ENCODE measurements at places on chromosomes 13 and 19.

DNA sequence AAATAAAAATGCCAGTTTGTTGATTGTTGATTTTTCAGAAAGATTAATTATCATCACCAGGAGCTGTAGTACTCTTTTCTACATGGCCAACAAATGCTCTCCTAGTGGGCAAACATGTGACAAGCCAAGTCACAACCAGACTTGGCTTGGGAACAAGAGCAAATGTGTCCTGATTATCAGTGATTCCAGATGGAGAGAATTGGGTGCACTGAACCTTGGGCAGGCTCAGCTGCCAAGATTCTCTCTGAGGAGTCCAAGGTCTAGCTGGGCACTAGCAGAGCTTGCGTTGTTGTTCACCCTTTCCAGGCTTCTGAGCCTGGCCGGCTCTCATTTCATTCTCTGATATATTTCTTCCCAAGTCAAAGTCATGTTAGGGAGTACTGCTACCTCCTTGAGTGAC lies 27.3 kb upstream of the GPI start:
- DNase-seq: no peak

DNA sequence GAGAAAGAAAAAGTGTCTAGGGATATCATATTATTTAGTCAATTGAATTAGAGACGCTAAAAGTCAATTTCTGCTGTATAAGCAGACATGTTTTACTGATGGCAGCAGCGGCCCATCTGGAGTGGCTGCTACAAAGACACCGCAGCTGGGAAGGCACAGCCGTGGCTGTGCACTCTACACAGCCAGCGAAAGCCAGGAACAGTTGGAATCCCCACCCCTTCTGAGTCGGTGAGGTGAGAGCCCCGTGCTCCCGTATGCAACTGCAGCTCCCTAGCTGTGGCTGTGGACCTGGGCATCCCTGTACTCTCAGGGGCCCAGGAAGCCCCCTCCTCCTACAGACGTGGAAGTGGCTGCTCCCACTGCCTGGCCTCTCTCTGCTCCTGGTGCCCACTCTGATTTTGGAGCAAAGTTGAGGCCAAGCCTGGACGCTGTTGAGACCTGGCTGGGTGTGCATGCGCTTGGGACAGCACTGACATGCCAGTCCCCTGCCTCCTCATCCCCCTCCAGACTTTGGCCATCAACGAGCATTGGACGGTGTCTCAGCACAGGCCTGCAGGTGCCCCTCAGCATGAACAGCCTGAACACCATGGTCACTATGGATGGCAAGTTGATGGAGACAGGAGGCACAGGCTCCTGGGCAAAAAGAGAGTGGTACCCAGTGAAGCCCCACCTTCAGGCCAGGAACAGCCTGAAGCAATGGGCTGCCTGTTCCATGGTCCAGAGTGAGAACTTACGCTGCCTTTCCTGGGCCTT lies 944.0 kb upstream of the MIR17HG start:
- DNase-seq: no peak

DNA sequence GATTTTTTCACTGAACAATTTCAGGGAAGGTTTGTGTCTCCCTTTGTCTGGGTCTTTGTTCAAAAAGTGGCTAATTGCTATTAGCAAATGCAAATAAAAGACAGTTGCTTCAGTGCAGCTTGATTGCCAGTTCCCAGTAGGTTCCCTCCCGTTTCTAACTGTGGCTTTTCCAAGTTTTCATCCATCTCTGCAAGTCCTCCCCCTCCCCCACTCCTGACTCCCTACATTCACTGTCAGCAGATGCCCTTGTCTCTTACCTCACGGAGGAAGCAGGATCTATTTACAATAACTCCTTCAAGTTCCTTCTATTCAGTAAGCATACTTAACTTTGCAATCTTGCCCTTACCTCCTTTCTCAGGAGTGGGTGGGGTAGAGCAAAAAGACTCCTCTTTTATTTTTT lies 55.4 kb upstream of the SCEL start:
- DNase-seq: no peak

DNA sequence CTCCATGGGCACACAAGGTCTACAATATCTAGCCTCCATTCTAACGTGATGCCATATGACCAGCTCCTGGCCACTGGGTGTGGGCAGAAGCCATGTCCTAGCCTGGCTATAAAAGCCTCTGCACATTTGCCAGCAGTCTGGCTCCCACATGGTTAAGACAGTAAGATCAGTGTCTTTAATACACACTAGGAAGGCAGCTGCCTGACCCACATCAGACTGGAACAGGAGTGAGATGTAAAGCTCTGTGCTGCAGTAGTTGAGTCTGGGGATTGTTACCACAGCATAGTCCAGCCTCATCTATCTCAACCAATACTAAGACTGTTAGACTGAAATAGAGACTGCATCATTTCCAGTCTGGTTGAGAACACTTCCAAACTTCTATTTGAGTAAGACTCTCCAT lies 533.1 kb downstream of the IRS2 start:
- no peak for DNase-seq

GRCh38 chr19:29397748-29398147 lies 128.0 kb upstream of the VSTM2B start:
- no peak for DNase-seq

DNA sequence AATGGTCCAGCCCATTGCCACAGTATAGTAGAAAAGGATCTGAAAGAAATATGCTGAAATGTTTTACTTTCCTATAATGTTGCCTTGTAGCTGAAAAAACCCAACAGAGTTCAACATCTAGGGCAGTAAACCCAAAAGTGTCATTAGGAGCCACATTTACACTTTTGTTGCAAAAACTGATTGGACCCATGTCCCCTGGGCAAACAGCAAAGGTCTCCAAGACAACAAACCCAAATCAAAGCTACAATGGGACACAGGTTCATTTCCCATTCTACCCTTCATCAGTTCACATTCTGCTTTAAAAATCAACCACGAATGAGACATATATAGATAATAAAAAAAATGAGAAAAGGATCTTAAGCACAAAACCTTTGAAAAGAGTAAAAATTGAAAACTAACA lies 744.8 kb downstream of the PCDH17 start:
- DNase-seq: no peak

GRCh38 chr13:48383384-48383783 lies 29.5 kb downstream of the LPAR6 start:
- no peak for DNase-seq

GRCh38 chr13:99572131-99572530 lies 70.9 kb downstream of the TM9SF2 start:
- DNase-seq: no peak

DNA sequence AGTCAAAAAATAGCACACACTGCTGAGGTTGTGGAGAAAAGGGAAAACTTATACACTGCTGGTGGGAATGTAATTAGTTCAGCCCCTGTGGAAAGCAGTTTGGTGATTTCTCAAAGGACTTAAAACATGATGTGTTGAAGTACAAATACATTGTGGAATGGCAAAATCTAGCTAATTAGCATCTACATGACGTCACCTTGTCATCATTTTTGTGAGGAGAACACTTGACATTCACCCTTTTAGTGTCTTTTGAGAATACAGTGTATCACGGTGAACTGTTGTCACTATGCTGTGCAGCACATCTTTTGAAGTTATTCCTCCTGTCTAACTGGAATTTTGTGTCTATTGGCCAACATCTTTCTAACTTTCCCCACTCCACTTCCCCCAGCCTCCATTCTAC lies 5.6 kb downstream of the OR7A10 start:
- DNase-seq: no peak

Data from neural crest cell (in vitro differentiated cells).